Body of pancreas (tissue), 4 donors: ENCODE measurements at places on chromosomes 3 and 15. TPM values are rescaled to one million over a fixed set of nuclear protein-coding genes. Genes with fewer than 3 reads are reported as not detected.

The ATOSA gene
- total RNA-seq, result 63.6 TPM

DNA sequence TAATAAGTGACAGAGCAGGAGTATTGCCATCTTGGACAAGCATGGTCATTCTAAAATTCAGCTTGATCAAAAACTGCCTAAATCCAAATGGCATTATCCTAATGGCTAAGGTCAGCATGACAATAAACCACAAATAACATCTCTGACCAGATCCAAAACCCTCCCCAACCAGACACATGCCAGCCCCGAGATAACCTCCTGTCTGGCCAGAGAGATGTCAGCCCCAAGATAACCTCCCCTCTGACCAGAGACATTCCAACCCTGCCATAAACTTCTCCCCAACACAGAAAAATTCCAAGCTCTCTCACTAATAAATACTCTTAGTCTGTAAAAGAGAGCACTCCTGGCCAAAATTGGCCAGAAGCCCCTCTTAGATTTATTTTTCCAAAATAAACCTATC lies 470.5 kb upstream of the UBE2E2 start:
- no peaks in the 10 kb centered on the region for H3K27me3 ChIP-seq
- no peak for DNase-seq
- H3K4me3 ChIP-seq, result no peak overlapping the region
- H3K27ac ChIP-seq, result no peak overlapping the region
- H3K36me3 ChIP-seq, result no peaks in the 10 kb centered on the region
- H3K4me1 ChIP-seq, result no peaks in the 10 kb centered on the region

The CDCP1 gene
- 6.3 TPM for total RNA-seq

The TGM4 gene
- not detected for total RNA-seq

DNA sequence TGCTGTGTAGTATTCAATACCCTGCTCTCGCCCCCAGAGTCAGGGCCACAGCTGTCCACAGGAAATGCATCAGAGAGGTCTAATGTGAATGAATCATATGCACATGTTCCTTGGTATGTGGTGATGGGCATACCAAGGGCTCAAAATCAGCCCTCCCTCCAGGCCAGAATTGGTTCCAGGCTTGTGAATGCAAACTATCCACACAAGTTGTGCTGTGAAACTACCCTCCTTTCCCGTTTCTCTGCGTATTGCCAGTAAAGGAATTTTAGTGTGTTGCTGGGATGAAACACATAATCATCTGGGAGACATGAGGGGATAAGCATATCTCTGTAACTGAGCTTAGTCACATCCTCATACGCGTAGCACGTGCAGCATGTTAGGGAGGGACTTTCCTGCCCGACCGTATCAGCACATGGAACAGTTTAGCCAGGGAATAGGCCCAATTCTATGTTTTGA lies 9.2 kb upstream of the MME start:
- no peaks in the 10 kb centered on the region for H3K27me3 ChIP-seq
- no peak overlapping the region for H3K27ac ChIP-seq
- no peaks in the 10 kb centered on the region for H3K36me3 ChIP-seq
- no peak overlapping the region for H3K4me3 ChIP-seq
- no peaks in the 10 kb centered on the region for H3K4me1 ChIP-seq

- no peaks in the 10 kb centered on the region for H3K36me3 ChIP-seq
- H3K4me3 ChIP-seq, result no peak overlapping the region
- no peak for DNase-seq
- H3K4me1 ChIP-seq, result no peaks in the 10 kb centered on the region
Measured at GRCh38 chr15:91611561-91612323, 241.8 kb upstream of the SLCO3A1 start.

- H3K4me3 ChIP-seq, result no peak overlapping the region
- DNase-seq, result no peak
- H3K4me1 ChIP-seq, result peaks cover 16% of the 10 kb centered on the region
Measured at GRCh38 chr3:144380849-144381248, 409.2 kb downstream of the DIPK2A start.

The KNL1 gene
- total RNA-seq, result not detected

DNA sequence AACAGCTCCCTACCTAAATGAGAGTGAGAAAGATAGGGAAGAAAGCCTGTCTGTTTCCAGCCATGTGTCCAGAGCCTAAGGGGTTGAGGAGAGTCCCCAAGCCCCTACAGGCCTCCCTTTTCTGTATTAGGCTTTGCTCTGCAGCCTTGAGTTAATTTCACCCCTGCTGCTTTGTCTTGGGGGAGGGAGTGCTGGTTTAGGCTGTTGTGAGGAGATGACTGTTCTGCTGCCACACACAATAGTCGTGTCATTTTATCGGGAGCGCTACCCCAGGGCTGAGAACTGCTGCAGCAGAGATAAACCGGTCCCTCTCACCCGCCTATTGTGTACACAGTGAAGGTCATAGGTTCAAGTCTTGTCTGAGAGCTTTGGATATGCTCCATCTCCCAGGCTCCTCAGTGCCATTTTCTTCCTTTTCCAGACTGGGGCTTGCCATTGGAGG lies 1.4 kb downstream of the ZNF609 start:
- DNase-seq, result no peak
- H3K27ac ChIP-seq, result peak overlapping the region; percentile 74
- peak overlapping the region; percentile 47 for H3K4me3 ChIP-seq

- DNase-seq, result peak; percentile 27
- H3K27me3 ChIP-seq, result no peaks in the 10 kb centered on the region
Measured at GRCh38 chr3:73520931-73521461, 103.7 kb downstream of the PDZRN3 start.

- H3K4me3 ChIP-seq, result no peak overlapping the region
- no peaks in the 10 kb centered on the region for H3K4me1 ChIP-seq
Measured at GRCh38 chr3:46261926-46262594, 19.8 kb downstream of the CCR3 start.

DNA sequence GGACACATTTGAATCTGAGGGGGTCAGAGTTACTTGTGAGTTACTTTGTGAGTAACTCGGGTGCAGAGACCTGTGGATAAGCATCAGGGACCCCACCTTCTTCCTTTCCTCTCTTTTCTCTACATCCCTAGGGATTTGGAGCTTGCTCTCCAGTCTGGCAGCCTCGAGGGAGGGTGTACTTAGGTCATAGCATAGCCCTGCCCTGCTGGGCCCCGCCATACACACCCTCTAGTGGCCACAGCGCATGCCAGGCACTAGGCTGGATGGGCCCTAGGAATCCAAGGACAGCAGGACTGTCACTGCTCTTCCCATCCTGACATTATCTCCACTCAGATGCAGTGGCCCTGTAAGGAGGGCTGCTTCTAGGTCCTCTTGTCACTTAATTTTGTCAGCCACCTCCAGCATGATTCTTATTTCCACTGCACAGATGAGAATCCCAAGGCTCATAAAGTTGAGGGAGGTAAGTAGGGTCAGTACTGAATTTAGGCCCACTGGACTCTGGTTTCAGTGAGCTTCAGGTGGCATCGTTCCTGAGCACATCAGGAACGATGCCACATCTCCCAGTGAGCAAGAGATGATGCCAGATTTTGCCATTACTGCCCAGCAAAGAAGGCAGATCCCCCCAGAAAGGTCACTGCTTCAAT lies 3.6 kb upstream of the SMAD6 start:
- peak; percentile 74 for DNase-seq
- no peaks in the 10 kb centered on the region for H3K36me3 ChIP-seq
- no peaks in the 10 kb centered on the region for H3K27me3 ChIP-seq
- H3K4me3 ChIP-seq, result no peak overlapping the region

- no peak for DNase-seq
- no peaks in the 10 kb centered on the region for H3K36me3 ChIP-seq
- H3K4me3 ChIP-seq, result no peak overlapping the region
- no peaks in the 10 kb centered on the region for H3K4me1 ChIP-seq
Measured at GRCh38 chr3:193271101-193271840, 30.2 kb downstream of the PLAAT1 start.

DNA sequence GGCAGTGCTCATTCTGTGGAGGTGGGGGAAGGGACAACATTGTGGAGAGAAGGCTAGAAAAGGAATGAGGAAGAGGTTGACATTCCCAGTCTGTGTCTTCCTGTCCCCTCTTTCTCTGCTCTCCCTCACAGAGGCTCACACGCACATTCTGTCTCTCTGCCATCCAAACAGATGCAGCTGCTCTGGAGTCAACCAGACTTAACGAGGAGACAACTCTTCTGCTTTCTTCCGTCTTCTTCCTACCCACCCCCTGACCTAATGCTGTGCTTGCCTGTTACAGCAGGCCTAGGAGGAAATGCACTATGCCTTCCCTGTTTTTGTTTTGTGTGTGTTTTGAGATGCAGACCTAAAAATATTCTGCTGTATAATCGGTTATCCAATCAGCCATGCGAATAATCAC lies 121.9 kb downstream of the CACNA1D start:
- H3K4me1 ChIP-seq, result no peaks in the 10 kb centered on the region
- H3K27ac ChIP-seq, result no peak overlapping the region
- no peak for DNase-seq

The AADACL2 gene
- total RNA-seq, result not detected

GRCh38 chr15:100601163-100601562 lies 821 bp downstream of the LINS1 start:
- peak overlapping the region; percentile 73 for H3K27ac ChIP-seq
- peak; percentile 5 for DNase-seq
- no peaks in the 10 kb centered on the region for H3K27me3 ChIP-seq
- peak overlapping the region; percentile 94 for H3K4me3 ChIP-seq
- H3K4me1 ChIP-seq, result peaks cover 39% of the 10 kb centered on the region
- H3K36me3 ChIP-seq, result no peaks in the 10 kb centered on the region

The EPHA3 gene
- 6.0 TPM for total RNA-seq

The NOX5 gene
- total RNA-seq, result 0.26 TPM

The SAMMSON gene
- total RNA-seq, result not detected
